ENCODE measurements at places on chromosomes 6 and 20. TPM values are rescaled to one million over a fixed set of nuclear protein-coding genes. Genes with fewer than 3 reads are reported as not detected.

- DNase-seq, result no peak
Observed at GRCh38 chr6:90326404-90327057, 29.9 kb upstream of the BACH2 start.

GRCh38 chr6:79385893-79386292 lies 151.3 kb downstream of the LCA5 start:
- DNase-seq, result peak; percentile 6

CLIC5 gene
- total RNA-seq, result not detected

USP49 gene
- total RNA-seq, result 3.6 TPM

Measured in M059J (cell line).